ENCODE measurements at places on chromosomes 2 and 18. TPM values are rescaled to one million over a fixed set of nuclear protein-coding genes. Genes with fewer than 3 reads are reported as not detected.

PRKRA gene
- 40.4 TPM for polyA plus RNA-seq

DNA sequence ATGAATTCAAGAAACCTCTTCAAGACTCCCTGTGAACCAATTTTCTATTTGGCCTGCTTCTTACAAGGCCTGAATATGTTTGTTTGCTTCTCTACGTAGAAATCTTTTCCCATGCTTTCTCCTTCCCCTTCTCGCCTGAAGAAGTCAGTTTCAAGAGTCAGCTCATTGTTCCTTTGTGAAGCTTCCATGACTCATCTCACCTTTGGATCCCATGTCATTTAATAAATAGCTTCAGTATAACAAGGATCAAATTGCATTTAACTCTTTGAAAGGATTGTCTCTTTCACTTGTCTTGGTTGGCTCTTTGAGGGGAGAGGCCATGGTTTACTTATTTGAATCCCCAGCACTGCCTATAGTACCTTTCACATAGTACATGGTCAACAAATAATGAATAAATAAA is 28.4 kb downstream of the CPS1 start:
- no peak overlapping the region for H3K4me3 ChIP-seq
- no peaks in the 10 kb centered on the region for H3K4me1 ChIP-seq
- H3K27me3 ChIP-seq: no peaks in the 10 kb centered on the region
- DNase-seq: no peak
- no peaks in the 10 kb centered on the region for H3K36me3 ChIP-seq

DNA sequence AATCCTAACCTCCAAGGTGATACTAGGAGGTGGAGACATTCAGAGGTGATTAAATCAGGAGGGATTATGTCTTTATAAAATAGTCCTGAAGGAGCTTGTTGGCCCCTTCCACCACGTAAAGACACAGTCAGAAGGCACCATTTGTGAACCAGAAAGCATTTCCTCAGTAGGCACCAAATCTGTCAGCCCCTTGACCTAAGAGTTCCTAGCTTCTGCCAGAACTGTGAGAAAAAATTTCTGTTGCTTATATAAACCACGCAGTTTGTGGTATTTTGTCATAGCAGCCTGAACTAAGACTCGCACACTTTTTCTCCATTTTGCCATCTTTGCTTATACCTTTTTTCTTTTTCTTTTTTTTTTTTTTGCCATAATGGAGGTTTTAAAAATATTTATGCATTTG is 18.6 kb upstream of the NARS1 start:
- no peaks in the 10 kb centered on the region for H3K27me3 ChIP-seq
- peaks cover 11% of the 10 kb centered on the region for H3K36me3 ChIP-seq
- DNase-seq: no peak
- no peak overlapping the region for H3K4me3 ChIP-seq
- H3K4me1 ChIP-seq: no peaks in the 10 kb centered on the region
- no peak overlapping the region for H3K27ac ChIP-seq

GRCh38 chr2:225041851-225042799 is at the start of gene DOCK10:
TSS of gene DOCK10 (minus strand) at chr2:225042468. CDS start at chr2:225042374, 94 bp downstream.
- H3K27ac ChIP-seq: no peak within 1 kb of the TSS
- H3K27me3 ChIP-seq: no peaks in the 10 kb centered on the region
- H3K4me1 ChIP-seq: no peaks in the 10 kb centered on the region
- H3K36me3 ChIP-seq: no peaks in the 10 kb centered on the region

- no peak overlapping the region for H3K4me3 ChIP-seq
- H3K27ac ChIP-seq: no peak overlapping the region
- H3K36me3 ChIP-seq: no peaks in the 10 kb centered on the region
- DNase-seq: no peak
- H3K4me1 ChIP-seq: no peaks in the 10 kb centered on the region
Measured at GRCh38 chr2:184336688-184337087, 261.6 kb upstream of the ZNF804A start.

REG3G gene
- polyA plus RNA-seq: not detected

TCF4 gene
- polyA plus RNA-seq: 12.8 TPM

GRCh38 chr2:71604726-71605120 is 151.4 kb downstream of the DYSF start:
- no peaks in the 10 kb centered on the region for H3K27me3 ChIP-seq
- no peak overlapping the region for H3K4me3 ChIP-seq
- H3K27ac ChIP-seq: peak overlapping the region; percentile 60
- peaks cover 35% of the 10 kb centered on the region for H3K4me1 ChIP-seq

DNA sequence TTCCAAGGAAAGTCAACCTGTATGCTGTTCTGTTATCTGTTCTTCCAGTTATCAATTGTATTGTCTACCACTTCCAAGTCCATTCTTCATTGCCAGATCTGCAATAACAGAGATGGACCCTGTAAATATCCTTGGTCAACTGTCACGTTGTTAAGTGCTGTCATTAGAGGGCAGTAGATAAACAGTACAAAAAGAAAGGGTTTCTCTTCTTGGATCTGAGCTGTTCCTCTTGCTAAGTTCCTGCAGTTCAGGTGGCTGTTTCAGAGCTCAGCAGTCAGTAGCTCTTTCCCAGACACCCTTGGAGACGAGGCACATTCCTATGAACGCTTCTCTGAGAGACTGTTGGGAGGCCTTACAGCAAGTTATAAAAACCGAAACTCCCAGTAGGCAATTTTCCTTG is 957.1 kb upstream of the CHAC2 start:
- H3K36me3 ChIP-seq: no peaks in the 10 kb centered on the region
- H3K4me3 ChIP-seq: no peak overlapping the region
- no peaks in the 10 kb centered on the region for H3K27me3 ChIP-seq

- H3K4me3 ChIP-seq: no peak overlapping the region
- H3K27me3 ChIP-seq: no peaks in the 10 kb centered on the region
- H3K36me3 ChIP-seq: no peaks in the 10 kb centered on the region
- no peak for DNase-seq
Measured at GRCh38 chr2:119715409-119716283, 36.6 kb downstream of the TMEM177 start.

DNA sequence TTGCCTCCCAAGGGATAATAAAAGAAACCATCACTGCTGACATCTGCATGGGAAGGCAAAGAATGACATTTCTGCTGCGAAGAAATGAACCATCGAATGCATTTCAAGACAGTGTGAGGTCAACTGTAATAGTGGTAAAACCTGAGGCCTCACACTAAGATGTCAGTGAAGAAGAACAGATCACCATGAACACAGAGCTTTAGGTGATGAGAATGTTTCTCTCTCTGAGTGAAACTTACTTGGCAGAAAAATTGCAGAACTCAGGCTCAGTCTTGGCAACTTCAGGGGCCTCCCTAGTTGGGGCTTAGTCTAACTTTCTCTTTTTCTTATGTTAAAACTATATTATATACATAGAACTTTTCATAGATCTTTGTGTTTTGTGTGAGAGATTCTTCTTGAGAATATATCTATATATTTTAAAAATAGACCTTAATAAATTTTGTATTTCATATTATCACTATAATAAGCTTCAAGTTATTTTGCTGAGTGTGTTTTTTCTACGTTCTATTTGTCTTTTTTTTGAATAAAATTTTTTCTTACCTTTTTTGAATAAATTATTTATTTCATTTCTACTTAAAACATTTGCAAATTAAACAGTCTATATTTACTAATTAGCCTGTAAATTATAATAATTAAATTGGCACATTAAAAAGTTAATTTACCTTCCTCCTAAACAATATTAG is 427.5 kb upstream of the TRIB2 start:
- no peaks in the 10 kb centered on the region for H3K36me3 ChIP-seq
- no peak for DNase-seq
- no peak overlapping the region for H3K27ac ChIP-seq
- peaks cover 16% of the 10 kb centered on the region for H3K4me1 ChIP-seq

RIF1 gene
- 5.0 TPM for polyA plus RNA-seq

GRCh38 chr2:102122909-102123308 is 19.6 kb upstream of the IL1R1 start:
- peaks cover 21% of the 10 kb centered on the region for H3K4me1 ChIP-seq
- no peaks in the 10 kb centered on the region for H3K27me3 ChIP-seq
- no peaks in the 10 kb centered on the region for H3K36me3 ChIP-seq
- no peak for DNase-seq
- no peak overlapping the region for H3K4me3 ChIP-seq

- DNase-seq: no peak
- H3K4me1 ChIP-seq: no peaks in the 10 kb centered on the region
- H3K36me3 ChIP-seq: peaks cover 93% of the 10 kb centered on the region
Measured at GRCh38 chr2:117820444-117820843, 6.0 kb downstream of the DDX18 start.

GRCh38 chr2:134362152-134362668 is 108.3 kb downstream of the MGAT5 start:
- H3K4me3 ChIP-seq: no peak overlapping the region
- DNase-seq: no peak
- peak overlapping the region; percentile 86 for H3K27ac ChIP-seq
- H3K27me3 ChIP-seq: no peaks in the 10 kb centered on the region

MEIS1 gene
- polyA plus RNA-seq: 12.9 TPM

KCNS3 gene
- 2.5 TPM for polyA plus RNA-seq

DNA sequence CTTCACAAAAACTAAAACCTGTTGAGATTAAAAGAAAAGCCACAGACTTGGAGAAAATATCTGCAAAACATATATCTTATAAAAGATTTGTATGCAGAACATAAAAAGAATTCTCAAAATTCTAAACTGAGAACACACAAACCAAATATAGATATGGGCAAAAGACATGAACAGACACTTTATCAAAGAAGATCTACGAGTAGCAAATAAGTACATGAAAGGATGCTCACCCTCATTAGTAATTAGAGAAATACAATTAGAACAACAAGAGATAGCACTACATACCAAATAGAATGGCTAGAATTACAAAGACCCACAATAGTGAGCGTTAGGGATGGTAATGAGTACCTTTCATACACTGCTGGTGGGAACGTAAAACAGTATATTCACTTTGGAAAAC is 63.9 kb upstream of the ZNF397 start:
- H3K27me3 ChIP-seq: no peaks in the 10 kb centered on the region
- H3K4me1 ChIP-seq: no peaks in the 10 kb centered on the region
- H3K4me3 ChIP-seq: no peak overlapping the region
- no peaks in the 10 kb centered on the region for H3K36me3 ChIP-seq
- no peak overlapping the region for H3K27ac ChIP-seq
- no peak for DNase-seq

- no peaks in the 10 kb centered on the region for H3K4me1 ChIP-seq
- H3K36me3 ChIP-seq: no peaks in the 10 kb centered on the region
- DNase-seq: no peak
- H3K27me3 ChIP-seq: no peaks in the 10 kb centered on the region
Measured at GRCh38 chr2:59868981-59869380, 684.5 kb downstream of the BCL11A start.

- H3K36me3 ChIP-seq: no peaks in the 10 kb centered on the region
- H3K4me3 ChIP-seq: no peak within 1 kb of the TSS
- H3K27ac ChIP-seq: no peak within 1 kb of the TSS
Measured at GRCh38 chr18:63542069-63542468, at the start of gene SERPINB12. TSS of gene SERPINB12 (plus strand) at chr18:63542369. CDS start at chr18:63556160, 13,791 bp downstream.

GRCh38 chr2:48531141-48531648 is 1.2 kb downstream of the STON1 start:
- H3K4me3 ChIP-seq: peak overlapping the region; percentile 92
- H3K4me1 ChIP-seq: no peaks in the 10 kb centered on the region
- H3K27ac ChIP-seq: peak overlapping the region; percentile 66
- peak; percentile 15 for DNase-seq

DNA sequence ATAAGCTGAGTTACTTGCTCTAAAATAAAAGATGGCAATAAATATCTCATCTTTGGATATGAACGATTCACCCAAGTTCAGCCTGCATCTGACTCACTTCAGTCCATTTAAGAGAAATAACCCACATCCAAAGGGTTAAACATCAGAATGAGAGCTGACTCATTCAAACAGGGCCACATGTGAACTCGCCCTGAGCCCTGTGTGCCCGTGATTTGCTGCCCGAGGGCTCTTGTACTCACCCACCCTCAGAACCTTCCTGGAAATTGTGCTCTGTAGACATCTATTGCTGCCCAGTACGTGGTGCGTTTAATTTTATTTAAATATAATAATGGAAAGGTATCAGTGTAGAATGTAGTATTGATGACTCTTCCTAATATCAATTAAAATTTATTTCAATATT is 66.9 kb upstream of the RBM44 start:
- H3K27me3 ChIP-seq: no peaks in the 10 kb centered on the region
- no peak overlapping the region for H3K27ac ChIP-seq
- DNase-seq: no peak

NXPH2 gene
- polyA plus RNA-seq: not detected

DNA sequence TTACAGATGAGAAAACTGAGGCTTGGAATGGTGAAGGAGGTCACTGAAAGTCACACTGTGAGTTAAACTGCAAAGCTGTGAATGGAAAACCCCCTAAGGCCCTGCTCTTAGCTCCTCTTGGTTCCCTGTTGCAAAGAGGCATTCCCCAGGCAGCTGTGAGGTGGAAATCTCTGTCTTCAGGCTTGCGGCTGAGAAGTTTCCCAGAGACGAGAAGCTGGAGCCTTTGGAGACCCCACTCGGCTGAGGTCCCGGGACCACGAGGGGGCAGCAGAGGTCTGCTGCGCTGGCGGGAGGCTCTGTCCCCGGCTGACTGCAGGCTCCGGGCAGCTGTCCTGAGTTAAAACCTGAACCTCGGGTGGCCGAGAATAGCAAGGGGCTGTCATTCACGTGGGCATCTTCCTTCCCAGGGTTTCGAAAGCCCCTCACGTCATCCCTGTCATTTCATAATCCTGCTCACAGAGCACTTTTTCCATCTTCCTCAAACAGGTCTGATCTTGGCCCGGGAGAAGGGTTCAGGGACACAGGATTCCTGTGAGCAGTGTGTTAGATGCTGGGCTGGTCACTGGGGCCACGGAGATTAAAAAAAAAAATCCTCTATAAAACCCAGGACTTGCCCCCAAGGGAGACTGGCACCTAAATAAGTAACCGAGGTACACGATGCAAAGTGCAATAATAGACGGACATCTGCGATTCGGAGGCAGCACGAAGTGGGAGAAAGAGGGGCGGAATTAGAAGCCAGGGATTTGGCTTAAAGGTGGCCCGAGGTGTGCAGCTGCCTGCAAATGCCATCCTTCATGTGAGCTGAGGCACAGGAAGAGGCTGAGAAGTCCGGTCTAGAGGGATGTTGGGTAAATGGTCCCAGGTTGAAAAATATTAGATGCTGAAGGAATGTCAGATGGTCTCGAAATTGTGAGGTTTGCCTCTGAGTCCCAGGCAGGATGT is 24.6 kb upstream of the ATOH8 start:
- H3K36me3 ChIP-seq: no peaks in the 10 kb centered on the region
- peak overlapping the region; percentile 33 for H3K27ac ChIP-seq
- peak; percentile 90 for DNase-seq
- H3K4me1 ChIP-seq: peaks cover 33% of the 10 kb centered on the region

- DNase-seq: no peak
- H3K36me3 ChIP-seq: no peaks in the 10 kb centered on the region
- H3K4me1 ChIP-seq: peaks cover 31% of the 10 kb centered on the region
- H3K27ac ChIP-seq: no peak overlapping the region
- no peak overlapping the region for H3K4me3 ChIP-seq
Measured at GRCh38 chr2:65397122-65397521, 35.3 kb downstream of the SPRED2 start.

GRCh38 chr18:59060551-59060950 is 79.1 kb upstream of the SEC11C start:
- no peak overlapping the region for H3K27ac ChIP-seq
- no peak overlapping the region for H3K4me3 ChIP-seq
- DNase-seq: peak; percentile 52
- H3K36me3 ChIP-seq: no peaks in the 10 kb centered on the region

GPR39 gene
- not detected for polyA plus RNA-seq

- H3K27me3 ChIP-seq: peaks cover 8% of the 10 kb centered on the region
- H3K4me3 ChIP-seq: no peak overlapping the region
- no peaks in the 10 kb centered on the region for H3K36me3 ChIP-seq
- no peaks in the 10 kb centered on the region for H3K4me1 ChIP-seq
- no peak overlapping the region for H3K27ac ChIP-seq
Measured at GRCh38 chr2:47656715-47657600, 126.0 kb upstream of the MSH6 start.

TMEM17 gene
- polyA plus RNA-seq: 0.80 TPM

- H3K36me3 ChIP-seq: no peaks in the 10 kb centered on the region
- DNase-seq: no peak
- no peaks in the 10 kb centered on the region for H3K27me3 ChIP-seq
Measured at GRCh38 chr18:53937037-53937436, 287.4 kb downstream of the MBD2 start.

SPAST gene
- 2.6 TPM for polyA plus RNA-seq

Measured in heart left ventricle (tissue), 16 donors.